Activated gamma-delta T cell (primary cell): ENCODE measurements at places on chromosomes 13 and 19.

DNA sequence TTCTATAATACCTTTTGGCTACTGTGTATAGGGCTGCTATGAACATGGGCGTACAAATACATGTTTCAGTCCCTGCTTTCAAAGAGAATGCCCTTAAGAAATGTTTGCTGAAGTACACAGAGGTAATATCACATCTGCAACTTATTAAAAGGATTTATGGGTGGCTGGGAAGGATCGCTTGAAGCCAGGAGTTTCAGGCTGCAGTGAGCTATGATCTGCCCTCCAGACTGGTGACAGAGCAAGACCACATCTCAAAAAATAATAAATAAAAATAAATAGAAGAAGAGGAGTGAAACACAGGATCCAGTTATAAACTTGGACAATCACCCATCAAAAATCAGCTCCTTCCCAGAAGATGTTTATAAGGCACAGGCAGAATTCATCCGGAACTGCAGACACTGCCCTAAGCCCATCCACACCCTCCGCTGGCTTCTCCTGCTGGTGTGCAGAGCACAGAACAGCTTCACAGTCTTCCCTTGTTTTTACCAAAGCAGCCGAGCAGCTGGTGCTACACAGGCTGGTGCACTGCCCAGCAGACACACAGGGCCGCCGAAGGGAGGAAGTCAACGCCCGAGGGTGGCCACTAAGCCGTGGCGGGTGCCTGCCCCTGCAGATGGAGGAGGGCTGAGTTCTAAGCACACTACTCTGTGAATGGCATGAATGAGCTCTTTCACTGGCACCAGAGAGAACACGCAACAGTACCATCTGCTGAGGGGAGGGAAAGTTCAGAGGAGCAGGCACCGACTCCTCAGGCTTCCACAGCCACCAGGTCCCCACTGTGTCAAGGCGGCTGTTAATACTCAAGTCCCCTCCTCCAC, 44.0 kb downstream of the BRD4 start:
- no peak for DNase-seq

DNA sequence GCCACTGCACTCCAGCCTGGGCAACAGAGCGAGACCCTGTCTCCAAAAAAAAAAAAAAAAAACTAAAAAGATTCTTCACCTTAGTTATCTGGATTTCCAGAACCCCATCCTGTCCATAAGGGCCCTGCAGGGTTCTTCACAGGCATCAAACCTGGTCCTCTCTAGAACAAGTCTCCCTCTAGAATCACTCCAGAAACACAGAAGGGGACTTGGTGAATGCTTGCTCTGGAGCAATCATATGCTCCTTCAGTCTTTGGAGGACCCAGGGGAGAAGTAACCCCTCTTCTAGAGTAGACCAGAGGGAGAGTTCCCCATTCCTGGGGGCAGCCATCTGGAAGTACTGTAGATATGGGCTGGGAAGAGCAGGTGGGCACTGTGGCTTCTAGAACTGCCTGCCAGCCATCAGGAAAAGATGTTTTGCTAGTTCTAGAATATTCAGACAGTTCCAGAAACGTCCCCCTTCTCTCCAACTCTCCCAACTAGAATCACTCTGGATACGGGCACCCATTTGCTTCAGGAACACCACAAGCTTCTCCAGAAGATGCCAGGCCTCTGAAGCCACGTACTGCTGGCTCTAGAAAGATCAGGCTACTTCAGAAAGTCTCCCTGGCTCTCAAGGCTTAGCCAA, 2.8 kb downstream of the FUT1 start:
- DNase-seq, result no peak

DNA sequence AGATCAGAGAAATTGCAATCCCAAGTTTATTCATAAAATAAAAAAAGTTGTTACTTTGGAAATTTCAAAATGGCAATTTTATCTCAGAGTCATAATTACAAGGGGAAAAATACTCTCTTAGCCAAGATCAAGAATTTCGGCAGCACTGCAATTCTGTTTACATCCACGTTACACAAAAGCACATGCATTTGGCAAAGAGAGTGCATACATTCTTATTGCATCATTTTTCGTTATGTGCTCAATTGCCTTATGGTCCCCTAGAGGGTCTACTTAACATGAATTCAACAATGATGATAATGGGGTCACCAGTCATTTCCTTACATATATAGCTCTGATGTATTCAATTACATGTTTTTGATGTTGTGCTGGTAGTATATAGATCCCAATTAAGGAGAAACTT, 498.0 kb downstream of the DIAPH3 start:
- no peak for DNase-seq

DNA sequence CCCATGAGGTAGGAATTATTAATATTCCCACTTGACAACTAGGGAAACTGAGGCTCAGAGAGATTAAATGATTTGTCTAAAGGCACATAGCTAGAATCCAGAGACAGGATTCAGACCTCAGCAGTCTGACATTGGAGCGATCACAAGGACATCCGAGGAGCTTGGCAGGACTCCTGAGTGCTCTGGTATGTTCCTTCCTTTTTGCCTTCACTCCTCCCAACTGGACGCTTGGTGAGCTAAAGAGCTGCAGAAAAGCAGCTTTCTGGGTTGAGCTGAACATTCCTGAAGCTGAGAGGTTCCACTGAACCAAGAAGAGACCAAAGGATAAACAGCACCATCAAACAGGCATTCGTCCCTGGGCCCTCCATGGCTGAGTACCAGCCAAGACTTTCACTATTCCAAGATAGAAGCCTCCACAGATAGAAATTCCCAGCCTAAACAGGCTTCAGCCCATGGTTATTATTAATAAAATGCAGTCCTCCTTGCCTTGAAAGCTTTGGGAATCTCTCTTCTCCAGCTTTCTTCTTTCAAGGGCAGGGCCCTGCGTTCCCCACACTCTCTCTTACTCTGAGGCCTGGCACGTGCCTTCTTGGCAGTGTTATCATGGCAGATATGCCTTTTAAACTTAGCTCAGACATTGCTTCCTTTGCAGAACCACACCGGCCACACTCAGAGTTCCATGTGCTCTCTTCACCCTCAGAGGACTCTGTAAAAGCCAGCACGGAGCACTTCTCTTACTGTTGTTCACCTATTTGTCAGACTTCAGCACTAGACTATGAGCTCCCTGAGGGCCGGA, 97.1 kb downstream of the CYSLTR2 start:
- DNase-seq, result no peak

- DNase-seq, result no peak
These were observed 109.4 kb downstream of the RFC3 start for GRCh38 chr13:33927315-33927714.

DNA sequence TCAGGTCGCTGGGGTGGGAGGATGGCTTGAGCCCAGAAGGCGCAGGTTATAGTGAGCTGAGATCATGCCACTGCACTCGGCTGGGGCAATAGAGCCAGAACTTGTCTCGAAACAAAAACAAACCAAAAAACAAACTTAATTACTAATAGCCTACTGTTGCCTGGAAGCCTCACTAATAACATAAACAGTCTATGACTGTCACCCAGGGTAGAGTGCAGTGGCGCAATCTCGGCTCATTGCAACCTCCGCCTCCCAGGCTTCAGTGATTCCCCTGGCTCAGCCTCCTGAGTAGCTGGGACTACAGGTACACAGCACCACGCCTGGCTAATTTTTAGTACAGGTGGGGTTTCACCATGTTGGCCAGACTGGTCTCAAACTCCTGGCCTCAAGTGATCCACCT, 18.0 kb downstream of the CATSPERD start:
- no peak for DNase-seq

DNA sequence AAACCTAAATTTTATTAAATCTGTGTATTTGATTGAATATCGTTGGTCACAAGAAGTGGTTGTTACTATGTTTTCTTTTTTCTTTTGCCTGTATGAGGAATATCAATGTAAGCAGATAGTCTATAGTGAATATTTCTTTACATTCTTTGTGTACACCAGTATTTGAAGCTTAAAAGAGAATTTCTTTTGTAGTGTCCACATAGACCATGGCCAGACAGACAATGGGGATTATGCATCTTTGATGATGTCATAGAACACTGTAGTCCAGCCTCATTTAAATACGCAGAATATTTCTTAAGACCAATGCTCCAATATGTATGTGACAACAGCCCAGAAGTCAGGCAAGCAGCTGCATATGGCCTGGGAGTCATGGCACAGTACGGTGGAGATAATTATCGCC, 64.8 kb downstream of the IPO5 start:
- no peak for DNase-seq

DNA sequence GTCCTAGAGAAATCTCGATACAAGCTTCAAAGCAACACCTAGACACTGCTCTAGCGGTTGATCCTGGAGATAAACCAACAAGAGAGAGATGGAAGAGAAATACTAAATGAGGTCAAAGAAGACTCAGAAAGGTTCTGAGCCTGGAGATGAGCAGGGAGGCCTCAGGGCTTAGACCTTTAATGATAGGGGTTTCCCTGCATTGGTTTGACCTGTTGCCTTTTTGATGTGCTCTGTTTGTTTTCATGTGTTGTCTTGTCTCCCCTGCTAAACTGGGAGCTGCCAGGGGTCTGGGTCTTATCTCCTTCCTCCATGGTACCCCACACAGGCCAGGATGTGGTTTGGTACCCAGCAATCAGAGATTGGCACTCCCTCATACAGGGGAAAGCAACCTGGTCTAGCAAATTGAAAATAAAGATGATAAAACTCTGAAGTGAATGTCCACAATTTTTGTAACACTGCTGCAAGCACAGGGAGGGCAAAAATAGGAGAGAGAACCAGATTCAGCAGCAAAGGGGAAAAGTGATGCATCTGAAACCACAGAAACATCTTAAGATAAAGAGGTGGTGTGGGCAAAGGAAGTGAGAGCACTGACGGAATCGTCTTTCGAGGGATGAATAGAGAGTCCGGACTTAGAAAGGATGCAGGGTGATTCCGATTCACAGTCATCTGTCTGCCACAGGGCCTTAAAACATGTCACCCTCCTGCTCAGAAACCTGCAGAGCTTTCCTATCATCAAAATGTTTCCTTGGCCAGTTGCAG, 3.5 kb downstream of the FFAR2 start:
- DNase-seq, result no peak

DNA sequence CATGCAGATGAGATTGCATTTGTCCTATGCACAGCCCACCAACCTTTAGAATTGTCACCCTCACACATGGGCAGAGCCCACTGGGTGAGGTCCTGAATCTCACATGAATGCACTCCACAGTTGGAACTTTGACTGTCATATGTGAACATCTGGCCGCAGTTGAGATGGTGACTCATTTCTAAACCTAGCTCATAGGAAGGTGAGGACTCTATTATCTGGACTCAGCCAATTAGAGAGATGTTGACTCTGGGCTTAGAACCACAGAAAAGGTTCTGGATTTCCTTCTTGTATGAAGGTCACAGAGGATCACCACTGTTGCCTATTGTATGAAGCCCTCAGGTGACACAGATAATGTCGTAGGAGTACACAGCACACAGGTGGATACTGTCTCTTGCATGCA, 25.6 kb upstream of the ZNF681 start:
- no peak for DNase-seq

DNA sequence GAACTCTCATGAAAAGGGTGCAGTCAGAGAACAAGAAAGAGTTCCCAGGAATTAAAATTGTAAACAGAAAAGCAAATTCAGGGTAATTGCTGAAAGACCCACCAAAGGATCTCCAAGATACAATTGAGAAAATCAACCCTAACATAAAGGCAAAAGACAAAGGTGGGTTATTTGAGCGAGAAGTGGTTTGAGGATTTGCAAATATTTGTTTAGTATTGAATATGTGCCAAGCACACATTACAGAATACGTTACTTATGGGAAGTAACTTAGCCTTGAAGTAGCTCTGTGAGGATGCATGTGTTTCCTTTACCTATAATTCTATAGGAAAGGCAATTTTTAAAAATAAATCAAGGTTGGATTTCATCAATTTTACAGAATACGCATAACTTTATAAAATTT, 10.0 kb upstream of the CEACAM21 start:
- no peak for DNase-seq

GRCh38 chr13:40502236-40502635, 164.2 kb downstream of the FOXO1 start:
- DNase-seq, result no peak

- DNase-seq, result no peak
These were observed 166.6 kb downstream of the NDFIP2 start for GRCh38 chr13:79647533-79647932.

GRCh38 chr13:76983676-76984075, 8.2 kb upstream of the CLN5 start:
- DNase-seq, result no peak

GRCh38 chr19:13864667-13865570, 12.0 kb upstream of the NANOS3 start:
- DNase-seq, result no peak

DNA sequence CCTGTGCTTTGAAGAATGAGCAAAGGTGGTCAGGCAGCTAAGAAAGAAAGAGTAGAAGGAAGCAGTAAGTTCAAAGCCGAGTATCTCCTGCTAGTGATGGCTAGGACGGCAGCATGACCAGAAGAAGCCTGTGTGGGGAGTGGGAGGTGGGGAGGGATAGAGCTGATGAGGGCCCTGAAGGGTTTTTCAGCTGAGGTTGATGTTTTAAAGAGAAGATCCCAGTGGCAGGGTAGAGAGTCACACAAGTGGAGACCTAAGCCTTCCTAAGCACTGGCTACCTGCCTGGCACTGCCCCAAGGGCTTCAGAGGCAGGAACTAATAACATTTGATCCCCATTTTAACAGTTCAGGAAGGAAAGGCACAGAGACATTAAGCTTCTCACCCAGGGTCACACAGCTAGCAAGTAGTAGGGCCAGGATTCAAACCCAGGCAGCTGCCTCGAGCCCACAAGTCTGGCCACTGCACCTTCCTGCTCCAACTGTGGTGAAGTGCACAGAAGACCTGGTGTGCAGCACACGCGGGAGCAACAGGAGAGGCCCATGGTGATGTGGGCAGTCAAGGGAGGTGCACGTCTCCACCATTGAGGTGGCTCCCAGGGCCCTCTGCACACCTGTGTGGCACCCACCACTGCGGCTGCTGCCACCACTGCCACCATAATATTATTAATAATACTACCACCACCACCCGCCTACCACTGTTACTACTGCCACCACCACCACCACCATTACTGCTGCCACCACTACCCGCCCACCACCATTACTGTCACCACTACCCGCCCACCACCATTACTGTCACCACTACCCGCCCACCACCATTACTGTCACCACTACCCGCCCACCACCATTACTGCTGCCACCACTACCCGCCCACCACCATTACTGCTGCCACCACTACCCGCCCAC, 22.1 kb downstream of the CUL4A start:
- DNase-seq, result no peak

GRCh38 chr19:18878058-18878797, 17.7 kb downstream of the CERS1 start:
- no peak for DNase-seq

GRCh38 chr13:112513761-112514160, 74.2 kb downstream of the TUBGCP3 start:
- DNase-seq, result no peak
